ENCODE measurements at places on chromosomes 2 and 18.

- DNase-seq = no peak
Observed at GRCh38 chr2:237556773-237557632, 9.4 kb upstream of the PRLH start.

GRCh38 chr2:170845343-170845742 is 28.7 kb downstream of the GAD1 start:
- DNase-seq = no peak

- no peak for DNase-seq
Observed at GRCh38 chr2:74499940-74500577, 656 bp upstream of the LBX2 start.

GRCh38 chr2:121294881-121295840 is 10.2 kb upstream of the TFCP2L1 start:
- DNase-seq = no peak

GRCh38 chr2:97849881-97850528 is 136.6 kb downstream of the ZAP70 start:
- no peak for DNase-seq

DNA sequence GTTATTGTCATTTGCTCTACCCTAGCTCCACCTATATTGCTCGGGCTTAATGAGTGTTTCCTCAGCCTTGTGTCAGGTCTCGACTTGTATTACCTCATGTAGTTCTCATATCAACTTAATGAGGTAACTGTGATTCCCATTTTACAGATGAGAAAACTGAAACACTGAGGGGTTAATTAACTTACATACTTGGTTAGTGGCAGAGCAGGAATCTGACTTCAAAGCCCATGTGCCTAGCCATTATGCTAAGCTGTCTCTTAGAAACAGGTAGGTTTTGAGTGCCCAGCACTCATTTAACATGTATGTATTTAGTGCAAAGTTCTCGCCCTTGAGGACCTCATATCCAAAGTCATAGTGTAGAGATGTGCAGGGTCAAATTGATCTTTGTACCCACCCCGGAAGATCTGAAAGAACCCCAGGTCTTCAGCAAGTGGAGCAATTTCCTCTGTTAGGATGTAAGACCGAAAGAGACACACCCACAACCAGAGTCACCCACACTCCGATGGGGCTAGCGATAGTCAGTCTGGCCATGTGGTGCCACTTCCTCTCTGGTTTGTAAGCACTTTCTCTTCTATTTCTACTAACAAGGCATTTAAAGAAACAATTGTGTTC is 121.0 kb upstream of the SLC39A10 start:
- DNase-seq = peak; percentile 48

DNA sequence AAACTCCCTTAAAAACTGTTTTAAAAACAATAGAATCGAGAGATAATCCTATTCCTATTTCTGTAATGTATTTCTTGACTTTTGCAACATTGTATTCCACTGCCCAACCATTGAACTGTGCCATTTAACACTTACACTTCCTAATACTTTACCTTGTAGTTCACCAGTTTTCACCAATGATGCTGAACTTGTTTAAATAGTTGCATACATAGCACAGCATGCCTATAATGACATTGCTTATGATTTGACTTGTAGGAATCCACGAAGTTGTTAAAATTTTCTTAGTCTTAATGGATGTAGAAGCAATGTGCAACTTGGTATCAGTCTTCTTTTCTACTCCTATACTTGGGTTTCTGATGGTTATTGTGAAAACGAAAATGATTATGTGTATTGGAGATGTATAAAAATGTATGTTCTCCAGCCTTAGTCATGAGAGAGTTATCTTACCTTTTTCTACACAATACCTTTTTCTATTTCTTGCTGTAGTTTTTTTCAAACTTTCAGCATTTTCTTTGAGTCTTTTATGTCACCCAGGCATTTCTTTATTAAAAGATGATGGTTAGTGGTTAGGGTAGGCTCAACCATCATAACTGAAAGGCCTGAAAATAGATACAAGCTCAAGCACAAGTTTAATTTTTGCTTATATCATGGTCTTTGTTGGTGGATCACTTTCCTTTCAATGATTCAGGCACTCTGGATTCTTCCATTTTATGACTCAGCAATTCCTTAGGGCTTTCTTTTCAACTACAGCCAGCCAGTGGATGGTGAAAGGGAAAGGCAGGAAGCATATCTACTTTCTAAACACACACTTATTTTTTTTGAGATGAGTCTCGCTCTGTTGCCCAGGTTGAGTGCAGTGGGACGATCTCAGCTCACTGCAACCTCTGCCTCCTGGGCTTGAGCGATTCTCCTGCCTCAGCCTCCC is 9.4 kb downstream of the GPD2 start:
- no peak for DNase-seq

DNA sequence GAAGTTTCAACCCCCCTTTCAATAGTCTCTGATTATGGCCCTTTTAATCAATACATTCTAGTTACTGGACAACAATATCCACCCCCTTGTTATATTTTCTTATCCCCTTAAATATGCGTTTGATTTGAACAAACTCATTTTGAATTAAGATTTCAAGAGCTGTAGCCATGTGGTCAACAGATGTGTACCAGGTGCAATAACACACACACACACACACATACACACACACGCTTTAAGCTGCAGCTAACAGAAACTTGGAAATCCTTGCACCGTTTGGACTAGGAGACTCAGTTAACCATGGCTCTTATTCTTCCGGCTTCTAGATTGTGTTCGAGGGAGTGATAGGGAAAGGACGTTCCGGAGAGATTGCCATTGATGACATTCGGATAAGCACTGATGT is 82.8 kb downstream of the NRP2 start:
- no peak for DNase-seq

DNA sequence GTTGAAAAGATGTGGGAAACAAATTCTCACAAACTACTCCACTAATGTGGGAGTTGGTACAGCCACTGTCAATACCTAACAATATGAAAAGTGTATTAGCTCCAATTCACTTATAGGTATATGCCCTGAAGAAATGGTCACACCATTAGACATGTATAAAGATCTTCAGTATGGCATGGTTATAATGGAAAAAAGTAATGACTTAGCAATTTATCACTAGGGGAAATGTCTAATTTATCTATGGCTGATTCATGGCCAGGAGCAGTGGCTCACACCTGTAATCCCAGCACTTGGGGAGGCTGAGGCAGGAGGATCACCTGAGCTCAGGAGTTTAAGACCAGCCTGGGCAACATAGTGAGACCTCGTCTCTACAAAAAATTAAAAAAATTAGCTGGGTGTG is 52.5 kb downstream of the UGP2 start:
- DNase-seq = no peak

- DNase-seq = no peak
Observed at GRCh38 chr2:114784890-114785583, 342.6 kb downstream of the DPP10 start.

- no peak for DNase-seq
Observed at GRCh38 chr2:144512891-144513351, 7.0 kb downstream of the ZEB2 start.

- DNase-seq = no peak
Observed at GRCh38 chr2:6578416-6578815, 287.3 kb downstream of the CMPK2 start.

DNA sequence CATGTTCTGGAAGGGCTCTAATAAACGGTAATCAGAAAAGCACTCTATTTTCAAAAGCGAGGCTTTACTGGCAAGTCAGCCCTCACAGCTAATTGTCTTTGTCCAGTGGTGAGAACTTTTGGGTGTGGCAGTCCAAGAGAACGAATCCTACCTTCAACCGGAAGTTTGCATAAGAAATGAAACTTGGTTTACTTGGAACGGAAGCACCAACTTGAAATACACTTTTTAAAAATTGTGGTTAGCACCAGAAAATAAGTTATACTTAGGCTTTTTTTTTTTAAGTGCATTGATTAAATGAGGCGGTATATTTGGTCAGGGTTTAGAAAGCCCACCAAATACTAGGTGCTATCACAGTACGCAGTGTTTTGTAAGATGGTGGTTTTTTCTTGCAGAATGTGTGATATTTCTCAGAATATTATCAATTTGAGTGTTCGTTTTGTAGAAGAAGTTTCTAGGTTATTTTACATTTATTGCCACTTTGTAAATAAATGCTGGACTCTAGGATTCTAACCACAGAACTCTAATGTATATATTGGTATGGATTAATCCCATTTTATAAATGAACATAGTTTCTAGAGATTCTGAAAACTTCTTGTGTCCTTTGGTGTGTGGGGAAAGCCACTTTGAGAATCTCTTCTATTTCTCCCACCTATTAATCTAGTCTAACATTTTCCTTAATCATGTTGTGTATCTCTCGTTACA is 1.2 kb downstream of the MYL12A start:
- no peak for DNase-seq

DNA sequence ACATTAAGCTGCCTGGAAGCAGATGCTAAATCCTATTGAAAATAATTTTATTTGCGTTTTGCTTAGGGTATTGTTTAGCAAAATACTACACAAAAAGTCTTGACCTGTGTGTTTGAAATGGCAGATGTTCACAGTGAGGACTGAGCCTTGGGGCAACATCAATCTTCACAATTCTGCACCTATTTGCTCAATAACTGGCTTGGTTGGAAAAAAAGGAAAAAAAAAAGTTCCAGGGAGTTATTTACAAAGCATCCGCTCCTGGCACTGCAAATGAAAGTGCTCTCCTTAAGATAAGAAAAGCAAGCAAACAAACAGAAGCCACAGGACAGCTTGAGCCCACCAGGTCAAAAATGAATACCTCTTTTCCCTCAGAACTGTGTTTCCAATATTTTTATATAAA is 77.7 kb downstream of the MAP2 start:
- no peak for DNase-seq

DNA sequence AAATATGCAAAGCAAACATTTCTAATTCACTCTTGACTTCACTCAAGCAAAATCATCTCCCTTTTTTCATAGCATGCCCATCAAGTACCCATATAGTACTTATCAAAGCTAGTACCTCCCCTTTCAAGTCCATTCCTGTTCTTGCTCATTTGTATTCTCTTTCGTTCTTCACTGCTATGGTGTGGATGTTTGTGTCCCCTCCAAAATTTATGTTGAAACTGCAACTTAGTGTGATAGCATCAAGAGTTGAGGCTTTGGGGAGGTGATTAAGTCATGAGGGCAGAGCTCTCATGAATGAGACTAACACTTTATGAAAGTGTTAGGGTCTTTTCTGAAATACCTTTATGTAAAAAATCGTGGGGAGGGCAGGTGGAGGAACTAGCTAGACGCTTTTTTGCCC is 52.9 kb downstream of the RNU4ATAC start:
- no peak for DNase-seq

GRCh38 chr2:205914213-205915129 is 171.5 kb downstream of the INO80D start:
- no peak for DNase-seq

DNA sequence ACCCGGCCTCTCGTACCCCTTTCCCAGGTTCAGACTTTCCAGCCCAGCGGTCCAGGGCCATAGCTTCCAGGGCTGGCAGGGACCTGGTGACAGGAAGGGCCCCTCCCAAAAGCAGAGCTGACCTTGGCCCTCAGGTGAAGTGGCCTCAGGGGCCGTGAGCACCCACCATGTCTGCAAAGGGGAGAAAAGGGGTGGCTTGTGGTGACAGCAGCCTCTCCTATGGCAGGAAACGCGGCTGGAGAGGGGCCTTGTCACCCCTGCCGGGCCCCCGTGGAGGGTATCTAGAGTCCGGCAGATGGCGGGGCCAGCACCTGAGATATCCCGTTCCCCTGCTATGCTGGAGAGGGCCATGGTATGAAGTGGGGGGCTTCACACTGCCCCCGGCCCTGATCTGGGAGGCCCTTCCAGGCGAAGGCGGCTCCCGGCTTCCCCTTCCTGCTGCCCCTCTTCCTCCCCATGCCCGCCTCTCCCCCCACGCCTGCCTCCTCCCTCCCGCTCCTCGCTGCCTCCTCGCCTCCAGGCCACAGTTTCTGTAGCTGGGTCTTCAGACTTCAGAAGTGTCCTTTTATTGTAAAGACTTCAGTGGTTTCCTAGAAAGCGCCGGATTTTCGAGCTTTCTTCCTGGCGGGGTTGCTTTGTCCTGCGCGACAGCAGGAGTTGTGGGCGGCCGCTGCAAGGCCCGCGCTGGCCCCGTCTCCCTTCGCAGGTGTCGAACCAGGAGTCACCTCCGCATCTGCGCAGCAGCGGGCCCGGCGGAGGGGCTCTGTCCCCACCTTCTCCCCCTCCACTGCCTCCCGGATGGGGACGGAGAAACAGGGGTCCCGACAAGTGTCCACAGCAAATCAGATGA is 240.5 kb upstream of the MYT1L start:
- DNase-seq = no peak

GRCh38 chr2:200177971-200178911 is 128.3 kb upstream of the SPATS2L start:
- DNase-seq = no peak

DNA sequence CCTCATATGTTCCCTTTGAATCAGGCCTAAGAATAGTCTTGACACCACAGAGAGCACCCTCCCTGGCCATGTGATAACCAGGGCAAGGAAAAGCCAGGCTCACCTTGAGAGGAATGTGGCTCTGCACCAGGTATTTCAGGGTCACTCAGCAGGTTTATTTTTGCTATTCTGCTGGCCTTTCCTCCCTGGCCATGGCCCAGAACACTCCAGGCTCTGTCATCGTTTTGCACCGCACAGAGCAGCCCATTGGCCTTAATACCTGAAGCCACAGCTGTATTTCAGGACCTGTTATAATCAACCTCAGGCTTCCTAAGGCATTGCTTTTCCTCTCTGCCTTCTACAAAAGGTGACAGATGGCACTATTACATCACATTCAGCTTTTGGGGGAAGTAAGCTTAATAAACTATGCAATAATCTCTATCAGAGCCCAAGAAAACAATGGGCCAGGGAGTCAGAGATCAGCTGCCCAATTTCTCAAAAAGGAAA is 668.3 kb downstream of the IRS1 start:
- DNase-seq = no peak

DNA sequence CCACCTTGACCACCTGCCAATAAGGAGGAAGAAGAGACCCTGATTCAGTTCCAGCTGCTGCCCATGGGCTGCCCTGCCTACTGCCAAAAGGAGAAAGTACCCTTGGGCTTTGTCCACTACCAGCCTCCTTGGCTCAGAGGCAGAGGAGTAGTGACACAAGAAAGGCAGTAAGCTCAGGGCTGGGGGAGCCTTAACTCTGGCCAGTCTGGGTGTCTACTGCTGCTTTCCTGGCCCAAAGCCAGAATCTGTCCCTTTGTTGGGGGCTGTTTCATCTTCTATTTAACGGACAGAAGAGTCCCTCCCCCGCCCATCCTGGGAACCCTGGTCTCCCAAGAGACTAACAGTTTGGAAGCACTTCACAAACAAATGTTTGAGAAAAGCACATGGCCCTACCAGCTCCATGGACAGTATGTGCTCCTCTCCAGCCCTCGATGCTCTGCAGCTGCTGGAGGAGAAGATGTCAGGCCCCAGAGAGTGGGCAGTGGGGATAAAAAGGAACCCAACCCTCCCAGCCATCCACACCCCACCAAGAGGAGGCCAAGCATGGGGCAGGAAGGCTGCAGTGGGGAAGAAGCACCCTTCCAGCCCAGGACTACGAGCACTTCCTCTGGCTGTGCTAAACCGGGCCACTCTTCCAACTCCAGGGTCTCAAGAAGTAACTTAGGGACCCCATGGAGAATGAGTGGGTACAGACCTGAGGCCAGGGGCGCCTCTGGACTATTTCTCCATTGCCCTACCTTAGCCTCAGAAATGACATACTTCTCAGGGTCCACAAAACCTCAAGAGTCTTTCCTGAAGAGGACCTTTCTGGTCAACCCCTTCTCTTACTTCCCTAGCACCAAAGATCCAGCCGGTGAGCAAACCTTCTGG is 1.2 kb downstream of the ATG9A start:
- no peak for DNase-seq

GRCh38 chr2:10057231-10058107 is 14.1 kb downstream of the KLF11 start:
- DNase-seq = no peak

GRCh38 chr2:173307293-173307692 is 47.4 kb upstream of the CDCA7 start:
- DNase-seq = no peak
